ENCODE measurements at places on chromosomes 4 and X. TPM values are rescaled to one million over a fixed set of nuclear protein-coding genes. Genes with fewer than 3 reads are reported as not detected.
A peak's percentile ranks its signal among the peaks of the same experiment; 100 is the strongest.

DNA sequence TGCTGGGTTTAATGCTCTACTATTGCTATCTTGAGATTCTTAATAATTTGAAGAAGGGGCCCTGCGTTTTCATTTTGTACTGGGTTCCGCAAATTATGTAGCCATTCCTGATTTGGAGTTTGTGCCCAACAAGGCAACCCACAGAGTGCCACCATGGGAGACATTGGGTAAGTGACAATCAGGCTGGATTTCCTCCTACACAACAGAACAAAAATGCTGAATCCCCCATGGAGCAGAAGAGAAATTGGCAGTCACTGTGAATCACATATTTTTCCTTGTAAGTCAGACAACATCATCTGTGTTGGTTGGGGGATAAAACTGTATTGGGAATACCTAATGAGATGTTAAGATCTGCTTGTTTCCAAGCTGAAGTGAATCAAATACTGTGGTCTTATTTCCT lies 80.9 kb downstream of the CNGA2 start:
- DNase-seq = no peak

DNA sequence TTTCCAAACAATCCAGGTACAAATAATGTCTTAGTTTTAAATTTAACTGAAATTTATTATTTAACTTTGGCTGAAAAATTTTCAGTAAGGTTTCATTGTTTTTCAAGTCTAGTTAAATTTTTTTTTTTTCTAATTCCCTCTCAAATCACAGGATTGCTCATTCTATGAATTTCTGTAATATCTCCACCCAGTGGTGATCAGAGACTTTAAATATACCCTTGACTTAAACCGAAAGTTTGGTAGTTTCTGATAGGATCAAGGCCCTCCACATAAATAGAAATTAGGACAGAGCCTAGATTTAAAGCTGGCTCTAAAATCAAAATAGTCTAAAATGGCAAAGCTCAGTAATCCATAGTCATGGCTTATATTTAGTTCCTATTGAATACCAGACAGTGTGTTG lies 175.4 kb downstream of the TBCK start:
- no peak for DNase-seq

DNA sequence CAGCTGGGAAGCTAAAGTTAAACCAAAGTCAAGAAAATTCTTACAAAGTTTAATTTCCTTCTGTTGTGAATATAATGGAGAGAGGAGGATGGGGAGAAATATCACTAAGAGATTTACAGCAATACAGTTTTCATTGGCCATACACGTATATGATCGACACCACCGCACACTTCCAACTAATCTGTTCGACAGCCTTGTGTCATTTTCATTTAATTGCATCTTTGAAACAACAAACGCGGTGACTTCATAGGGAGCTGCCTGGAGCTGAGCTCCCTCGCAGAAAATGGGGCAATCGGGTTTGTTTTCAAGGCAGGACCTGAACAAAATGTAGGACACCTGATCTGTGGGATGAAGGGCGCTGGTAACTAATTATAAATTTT lies 1.3 kb downstream of the PTPN13 start:
- DNase-seq = peak; percentile 62

GRCh38 chrX:129139837-129140598 lies 383.3 kb downstream of the SMARCA1 start:
- no peak for DNase-seq

DNA sequence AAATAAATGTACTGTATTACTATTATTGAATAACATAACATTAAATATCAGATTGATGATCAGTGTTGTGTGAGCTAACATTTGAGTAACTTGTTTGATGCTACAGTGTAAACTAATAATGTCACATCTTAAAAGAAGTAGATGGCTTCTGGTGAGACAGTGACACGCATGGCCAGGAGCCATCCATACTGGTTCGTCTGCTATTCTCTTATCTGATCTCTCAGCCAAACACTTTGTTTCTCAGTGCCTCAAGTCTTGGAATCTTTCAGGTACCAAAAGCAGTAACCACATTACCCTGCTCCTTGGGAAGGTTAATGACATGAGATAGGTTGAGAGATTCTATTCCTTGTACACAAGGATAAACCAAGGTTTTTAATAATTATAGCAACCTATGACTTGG lies 198.1 kb upstream of the IGFBP7 start:
- DNase-seq = no peak

- DNase-seq = no peak
Measured at GRCh38 chrX:13590207-13590606, 20.8 kb downstream of the EGFL6 start.

DNA sequence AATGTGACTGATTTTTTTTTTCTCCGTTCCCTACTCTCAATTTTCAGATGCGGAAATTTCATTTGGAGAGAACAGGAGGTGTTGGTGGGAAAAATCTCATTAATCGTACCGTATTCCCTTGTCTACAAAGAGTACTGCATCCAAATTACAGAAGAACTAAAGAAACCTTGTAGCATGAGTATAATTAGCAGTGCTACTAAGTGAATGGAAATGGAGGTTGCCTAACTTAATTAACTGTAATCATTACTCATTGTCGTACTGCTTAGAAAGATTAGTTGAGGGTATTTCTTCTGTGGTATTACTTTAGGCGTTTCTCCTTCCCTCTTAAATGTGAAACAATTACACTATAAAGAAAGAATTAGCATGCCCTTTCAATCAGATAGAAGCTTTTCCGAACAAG lies 81.7 kb downstream of the DMD start:
- no peak for DNase-seq

DNA sequence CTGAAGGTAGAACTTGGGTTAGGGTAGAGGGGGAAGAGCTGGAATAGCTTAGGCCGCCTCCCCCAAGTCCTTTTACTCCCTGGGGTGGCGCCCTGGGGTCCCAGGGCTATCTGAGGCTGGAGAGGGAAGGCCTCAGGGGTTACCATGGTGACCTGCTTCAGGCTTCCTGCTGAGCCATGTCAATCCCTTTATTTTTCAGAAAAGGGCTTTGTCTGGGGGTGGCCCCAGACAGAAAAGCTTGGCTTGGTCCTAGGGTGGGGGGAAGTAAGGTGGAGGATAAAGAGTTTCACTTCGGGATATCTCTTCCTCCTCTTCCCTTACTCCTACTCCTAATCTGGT lies 6.3 kb downstream of the EFNB1 start:
- DNase-seq = no peak

- no peak for DNase-seq
Measured at GRCh38 chr4:139728840-139729239, 63.2 kb downstream of the MGST2 start.

Gene FAAH2
- total RNA-seq = 0.86 TPM

Gene CXCL8
- 294 TPM for total RNA-seq

Gene PNMA5
- 0.64 TPM for total RNA-seq

Gene ALB
- total RNA-seq = not detected
